ENCODE measurements at places on chromosomes 5 and 9.

- DNase-seq = no peak
These were observed 44.2 kb downstream of the CETN3 start for GRCh38 chr5:90365328-90365727.

DNA sequence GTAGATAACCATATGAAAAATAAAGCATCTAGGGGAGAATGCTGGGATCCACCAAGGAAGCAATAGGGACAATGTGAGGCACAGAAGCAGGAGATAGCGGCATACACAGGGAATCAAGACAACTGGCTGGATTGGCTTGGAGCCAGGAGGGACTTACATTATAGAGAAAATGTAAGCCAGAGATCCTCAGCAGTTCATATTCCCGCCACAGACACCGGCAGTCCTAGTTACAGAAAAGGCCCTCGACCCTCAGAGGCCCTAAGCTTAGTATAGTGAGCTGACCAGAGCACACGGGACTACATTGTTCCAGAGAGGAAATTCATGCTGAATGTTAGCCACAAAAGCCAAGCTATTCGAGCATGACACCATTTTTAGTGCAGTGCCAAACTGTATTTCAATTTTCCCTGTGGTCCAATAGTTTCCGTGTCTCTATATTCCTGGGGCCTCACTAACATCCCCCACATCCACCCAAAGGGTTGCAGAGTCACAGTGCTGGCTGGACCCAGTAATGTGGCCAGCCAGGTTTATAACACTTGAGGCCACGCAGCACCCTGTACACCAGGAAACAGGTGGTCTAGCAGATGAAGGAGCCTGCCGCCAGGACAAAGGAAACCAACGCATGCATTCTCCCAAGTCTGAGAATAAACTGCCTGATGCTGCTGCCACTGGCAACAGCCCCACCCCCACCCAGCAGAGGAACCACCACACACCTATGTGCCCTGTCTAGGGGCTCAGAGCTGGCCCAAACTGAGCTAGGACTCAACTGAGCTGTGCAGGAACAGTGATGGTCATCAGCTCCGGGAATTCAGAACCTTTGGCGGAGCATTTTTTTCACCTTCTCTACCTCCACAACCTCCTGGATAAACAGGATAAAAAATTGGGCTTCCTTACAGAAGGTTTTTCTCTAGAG lies 693.2 kb upstream of the CHD1 start:
- DNase-seq = no peak

DNA sequence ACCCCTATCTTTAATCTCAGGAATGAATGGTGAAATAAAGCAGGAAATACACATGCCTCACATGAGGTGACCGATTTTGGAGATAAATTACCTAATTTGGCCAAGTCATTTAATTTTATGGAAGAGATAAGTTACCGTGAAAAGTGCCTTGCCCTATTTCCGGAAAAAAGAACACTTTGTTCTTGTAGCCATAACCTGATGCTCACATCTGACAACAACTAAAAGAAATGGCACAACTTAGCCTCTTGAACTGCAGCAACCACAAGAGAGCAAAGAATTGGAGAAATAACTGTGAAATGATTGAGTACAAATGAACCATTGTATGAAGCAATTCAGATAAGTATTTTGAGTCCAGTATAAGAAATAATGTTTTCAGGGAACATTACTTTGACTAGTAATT lies 628.1 kb upstream of the TYRP1 start:
- no peak for DNase-seq

- no peak for DNase-seq
These were observed 55.4 kb downstream of the CTSL start for GRCh38 chr9:87781331-87781730.

DNA sequence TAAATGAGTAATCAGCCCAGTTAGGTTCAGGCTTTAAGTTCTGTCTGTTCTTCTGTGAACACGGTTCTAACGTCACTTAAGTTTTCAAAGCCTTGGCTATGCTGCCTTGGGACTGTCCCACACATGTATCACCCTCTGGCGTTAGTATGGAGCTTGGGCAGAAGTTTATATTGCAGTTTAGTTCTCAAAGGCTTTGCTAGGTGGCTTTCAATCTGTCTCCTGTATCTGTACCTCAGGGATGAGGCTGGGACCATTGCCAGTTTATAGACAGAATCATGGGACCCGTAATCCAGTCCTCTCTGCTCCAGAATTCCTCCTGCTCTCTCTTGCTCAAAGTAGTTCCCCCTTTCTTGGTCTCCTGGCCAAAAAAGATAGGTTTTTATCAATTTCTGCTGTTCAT lies 12.1 kb downstream of the C9orf40 start:
- no peak for DNase-seq

- peak; percentile 44 for DNase-seq
These were observed 127.9 kb downstream of the PIK3R1 start for GRCh38 chr5:68343421-68343826.

DNA sequence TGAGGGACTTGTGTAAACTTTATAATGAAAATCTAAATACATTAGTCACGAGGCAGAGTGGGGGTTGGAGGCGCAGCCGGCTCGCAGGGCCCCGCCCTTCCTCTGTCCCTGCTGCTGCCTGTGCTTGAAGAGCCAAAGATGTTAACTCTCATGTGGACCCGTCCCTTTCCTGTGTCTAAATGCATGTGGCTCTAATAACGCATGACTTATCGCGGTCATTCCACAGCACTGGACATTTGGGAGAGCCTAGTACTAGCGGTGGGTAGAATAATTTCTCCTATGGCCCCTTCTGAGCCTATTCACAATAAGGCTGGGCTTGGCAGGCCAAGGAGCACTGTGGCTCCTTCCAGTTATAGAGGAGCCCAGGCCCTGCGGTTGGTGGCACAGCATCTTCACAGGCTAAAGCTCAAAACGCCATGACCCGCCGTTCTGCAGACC lies 82.3 kb upstream of the SIMC1 start:
- DNase-seq = no peak

DNA sequence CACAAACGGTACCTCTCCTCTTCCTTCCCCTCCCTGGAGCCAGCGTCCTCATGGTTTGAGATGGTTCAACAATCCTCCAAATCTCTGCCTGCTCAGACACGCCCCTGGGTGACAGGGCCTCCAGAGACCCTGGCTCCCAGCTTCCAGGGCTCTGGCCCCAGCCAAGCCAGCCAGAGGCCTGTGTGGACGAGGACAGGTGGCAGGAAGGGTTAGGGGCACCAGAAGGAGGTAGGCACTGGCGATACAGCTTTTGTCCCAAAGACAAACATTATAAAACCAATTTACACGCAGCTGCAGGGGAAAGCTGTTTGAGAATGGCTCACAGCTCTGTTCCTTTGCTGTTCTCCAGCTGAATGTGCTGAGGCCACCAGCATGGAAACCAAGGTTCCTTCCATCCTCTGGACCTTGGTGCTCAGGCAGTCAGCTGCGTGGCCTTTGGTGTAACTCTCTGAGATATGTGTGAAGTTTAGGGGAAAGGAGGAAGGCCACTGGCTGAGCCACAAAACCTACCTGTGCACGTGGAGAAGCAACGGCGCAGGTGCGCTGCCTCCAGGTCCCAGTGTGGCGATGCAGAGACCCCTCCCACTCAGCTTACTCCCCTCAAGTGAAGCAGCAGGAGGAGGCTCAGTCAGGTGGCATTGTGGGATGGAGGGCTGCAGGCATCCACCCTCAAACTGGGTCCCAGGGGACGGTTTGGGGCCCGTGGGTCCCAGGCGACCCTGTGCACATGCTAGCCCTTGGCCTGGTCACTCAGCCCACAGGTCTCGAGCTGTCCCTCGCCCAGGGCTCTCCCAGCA lies 4.3 kb upstream of the QRFP start:
- DNase-seq = no peak

GRCh38 chr9:136353757-136354488 lies 9.6 kb downstream of the DNLZ start:
- no peak for DNase-seq

- no peak for DNase-seq
These were observed 471.3 kb downstream of the MTRR start for GRCh38 chr5:8340261-8340660.

- DNase-seq = no peak
These were observed 16.7 kb upstream of the SLCO4C1 start for GRCh38 chr5:102312586-102313370.

DNA sequence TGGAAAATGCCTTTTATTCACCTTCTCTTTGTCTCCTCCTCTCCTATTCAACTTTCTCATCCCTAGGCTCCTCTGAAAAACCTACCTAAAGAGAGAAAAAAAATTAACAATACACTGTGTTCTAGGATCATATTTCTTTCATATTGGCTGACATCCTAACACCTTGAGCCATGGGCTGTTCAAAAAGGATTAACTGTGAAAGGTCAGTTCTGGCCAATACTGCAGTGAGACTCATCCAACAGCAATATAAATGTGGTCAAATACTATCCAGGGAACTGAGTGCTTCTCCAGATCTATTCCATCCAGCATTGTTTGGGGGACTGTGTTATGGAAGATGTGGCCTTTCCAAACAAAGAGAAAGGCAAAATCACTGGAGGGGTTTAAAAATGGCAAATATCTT lies 131.1 kb upstream of the MOCS2 start:
- DNase-seq = no peak

- no peak for DNase-seq
These were observed 357.6 kb downstream of the ARHGEF28 start for GRCh38 chr5:73983644-73984043.

DNA sequence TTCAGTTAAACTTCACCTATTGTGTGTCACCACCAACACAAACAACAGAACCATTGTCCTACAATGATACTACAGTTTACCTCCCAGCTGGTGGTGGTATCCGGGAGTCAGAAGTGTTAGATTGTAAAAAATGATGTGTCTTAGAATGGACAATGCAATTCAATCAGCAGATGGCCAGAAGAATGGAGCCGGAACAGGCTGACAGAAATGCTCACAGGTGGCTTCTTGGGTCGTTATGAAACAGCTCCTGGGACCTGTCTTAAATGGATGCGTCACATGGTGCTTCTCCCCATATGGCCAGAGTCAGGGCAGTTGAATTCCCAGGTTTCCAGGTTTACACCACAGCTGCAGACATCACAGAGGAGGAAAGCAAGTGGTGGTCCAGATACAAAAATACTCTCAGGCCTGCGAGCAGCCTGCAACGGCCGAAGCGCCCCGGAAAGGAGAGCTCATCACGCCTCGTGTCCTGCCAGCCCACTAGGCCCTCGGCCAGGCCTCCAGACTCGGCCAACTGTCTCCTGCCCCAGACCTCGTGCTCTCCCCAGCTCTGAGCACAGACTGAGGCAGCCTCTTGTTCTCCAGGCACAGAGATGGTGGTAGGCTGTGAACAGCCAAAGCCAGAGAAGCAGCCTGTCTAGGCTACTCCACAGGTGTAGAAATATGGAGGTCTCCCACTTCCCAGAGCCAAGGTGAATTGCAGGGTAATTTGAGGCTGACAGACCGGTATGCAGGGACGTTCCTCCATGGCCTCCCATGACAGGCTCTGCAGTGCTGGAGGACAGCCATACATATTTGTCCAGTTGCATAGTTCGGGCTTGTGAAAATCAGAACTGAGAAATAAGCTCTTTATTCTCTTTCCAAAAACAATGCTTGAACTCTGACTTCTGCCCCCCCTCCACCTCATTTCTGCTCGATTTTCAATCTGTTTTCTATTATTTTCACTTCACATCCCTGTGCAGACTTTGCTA lies 98.5 kb upstream of the SPATA31C2 start:
- peak; percentile 47 for DNase-seq

- DNase-seq = no peak
These were observed 81.5 kb upstream of the AGXT2 start for GRCh38 chr5:35129276-35129675.

- peak; percentile 89 for DNase-seq
These were observed 46.2 kb upstream of the PWWP2A start for GRCh38 chr5:160165137-160166068.

DNA sequence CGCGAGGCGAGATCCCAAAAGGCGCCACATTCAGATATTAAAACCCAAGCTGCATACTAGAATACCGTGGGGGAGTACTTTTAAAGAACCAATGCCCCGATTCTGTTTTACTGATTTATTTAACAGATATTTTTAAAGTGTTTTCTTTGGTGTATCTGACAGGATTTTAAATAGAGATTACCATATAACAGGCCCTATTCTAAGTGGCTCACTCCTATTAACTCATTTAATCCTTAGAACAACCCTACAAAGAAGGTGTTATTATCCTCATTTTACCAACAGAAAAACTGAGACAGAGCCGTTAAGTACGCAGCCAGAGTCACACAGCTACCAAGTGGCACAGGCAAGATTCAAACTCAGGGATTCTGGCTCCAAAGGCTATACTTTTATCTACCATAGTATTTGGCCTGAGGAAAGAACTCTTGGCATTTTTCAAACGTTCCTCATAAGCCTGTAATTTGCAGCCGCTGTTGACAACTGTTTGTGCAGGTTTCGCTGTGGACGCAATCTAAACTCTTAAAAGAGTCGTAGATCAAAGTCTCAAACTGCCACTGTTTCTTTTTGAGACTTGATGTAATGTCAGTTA lies 550 bp upstream of the TMEM245 start:
- DNase-seq = no peak

DNA sequence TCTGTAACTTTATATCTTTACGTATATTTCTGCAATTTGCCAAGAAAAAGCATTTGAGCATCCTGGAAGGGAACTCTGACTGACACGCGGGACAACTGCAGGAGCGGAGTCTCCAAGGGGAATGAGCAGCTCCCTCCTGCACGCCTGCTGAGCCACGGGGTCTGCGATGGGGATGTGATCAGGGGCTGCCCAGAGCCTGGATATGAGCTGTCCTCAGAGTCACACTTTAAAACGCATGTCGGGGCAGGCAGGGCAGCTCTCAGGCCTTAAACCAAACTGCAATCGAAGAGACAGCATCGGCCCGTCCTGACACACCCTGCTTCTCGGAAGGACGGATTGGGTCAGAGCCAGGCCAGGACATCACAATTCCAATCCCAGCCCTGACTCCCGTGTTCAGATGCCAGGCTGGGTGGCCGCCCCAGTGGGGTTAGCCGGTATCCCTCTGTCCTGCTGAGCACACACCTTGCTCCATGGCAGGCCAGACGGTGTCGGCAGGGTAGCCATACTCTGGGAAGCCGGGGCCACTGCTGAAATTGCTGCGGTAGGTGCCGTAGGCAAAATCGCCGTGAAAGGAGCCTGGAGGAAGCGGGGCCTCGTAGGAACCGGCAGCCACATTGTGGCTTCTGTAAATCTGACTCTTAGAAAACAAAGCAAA lies 17.2 kb downstream of the SEC16A start:
- no peak for DNase-seq

DNA sequence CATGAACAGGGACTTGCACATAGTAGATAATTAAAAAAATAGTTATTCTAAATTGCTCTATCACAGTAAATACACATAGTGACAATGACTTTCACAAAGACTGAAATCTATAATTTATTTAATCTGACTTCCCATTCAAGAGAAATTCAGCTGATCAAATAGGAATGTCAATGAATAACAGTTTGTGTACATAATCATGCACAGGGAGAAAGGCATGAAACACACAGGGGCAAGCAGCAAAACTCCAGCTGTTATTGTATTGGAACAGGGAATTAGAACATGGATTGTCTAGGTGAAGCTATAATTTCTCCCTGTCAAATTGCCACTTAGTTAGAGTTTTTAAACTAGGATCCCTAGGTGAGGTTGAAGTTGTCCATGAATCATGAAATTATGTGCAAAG lies 99.9 kb downstream of the HCN1 start:
- no peak for DNase-seq

DNA sequence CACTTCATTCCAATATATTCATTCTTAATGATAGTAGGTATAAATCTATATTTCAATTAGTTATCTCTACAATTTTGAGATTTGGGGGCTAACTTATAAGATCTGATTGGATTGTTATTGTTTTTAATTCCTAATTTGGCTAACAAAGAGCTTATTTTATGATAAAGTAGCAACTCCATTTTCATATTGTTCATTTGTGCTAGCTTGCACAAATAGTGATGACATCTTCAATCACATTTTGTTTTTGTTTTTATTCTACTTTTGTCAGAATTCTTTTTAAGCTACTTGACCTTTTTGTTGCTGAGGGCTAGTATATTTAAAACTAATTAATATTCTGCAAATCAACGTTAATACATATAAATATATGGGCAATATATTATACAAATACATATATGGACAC lies 22.8 kb downstream of the MARCHF3 start:
- no peak for DNase-seq
